ENCODE measurements at places on chromosomes 4 and X. TPM values are rescaled to one million over a fixed set of nuclear protein-coding genes. Genes with fewer than 3 reads are reported as not detected.

Gene GAGE12F
- total RNA-seq: not detected

GRCh38 chr4:129747756-129748155 is 651.8 kb downstream of the C4orf33 start:
- DNase-seq: no peak

GRCh38 chr4:87055311-87055710 is 120.5 kb downstream of the AFF1 start:
- no peak for DNase-seq

Gene GLA
- total RNA-seq: 25.1 TPM

DNA sequence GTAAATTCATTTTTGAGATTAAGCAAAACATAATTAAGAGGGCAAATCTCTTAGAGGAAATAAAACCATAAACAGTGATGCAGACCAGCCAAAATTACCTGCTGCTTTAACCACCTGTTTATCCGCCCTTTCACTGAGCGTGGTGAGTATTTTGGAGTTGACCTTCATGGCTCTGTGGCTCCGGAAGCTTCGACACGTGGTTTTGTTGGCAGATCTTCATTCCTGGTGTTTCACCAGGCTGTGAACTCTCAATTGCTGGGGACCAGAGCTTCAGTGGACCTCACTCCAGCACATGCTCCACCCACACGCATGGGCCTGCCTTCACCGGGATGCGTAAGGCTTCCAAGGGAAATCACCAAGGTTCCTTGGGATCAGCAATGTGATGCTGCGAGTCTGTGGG is 83.8 kb downstream of the FHDC1 start:
- no peak for DNase-seq

DNA sequence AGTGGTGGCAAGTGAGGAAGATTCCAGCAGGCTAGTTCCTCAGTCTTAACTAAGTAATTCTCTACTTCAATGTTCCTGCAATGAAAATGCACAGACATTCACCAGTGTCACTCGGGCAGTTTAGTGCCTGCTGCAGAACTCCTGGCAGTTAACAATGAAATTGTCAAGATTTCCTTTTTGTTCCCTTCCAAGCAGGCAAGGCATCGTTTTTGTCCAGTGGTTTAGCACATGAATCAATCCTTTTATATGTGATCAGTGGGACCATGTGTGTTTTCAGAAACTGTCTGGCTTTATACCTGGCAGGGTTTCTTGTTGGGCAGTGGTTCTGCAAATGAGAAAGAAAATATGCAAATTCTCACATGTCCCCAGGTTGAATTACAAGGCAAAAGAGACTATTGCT is 122.2 kb downstream of the GBA3 start:
- no peak for DNase-seq

Gene HPGD
- total RNA-seq: 36.5 TPM

Gene TEX11
- 0.77 TPM for total RNA-seq
